ENCODE measurements at places on chromosomes 4 and X.

GRCh38 chr4:169201222-169202144 lies 69.3 kb downstream of the SH3RF1 start:
- DNase-seq = no peak

DNA sequence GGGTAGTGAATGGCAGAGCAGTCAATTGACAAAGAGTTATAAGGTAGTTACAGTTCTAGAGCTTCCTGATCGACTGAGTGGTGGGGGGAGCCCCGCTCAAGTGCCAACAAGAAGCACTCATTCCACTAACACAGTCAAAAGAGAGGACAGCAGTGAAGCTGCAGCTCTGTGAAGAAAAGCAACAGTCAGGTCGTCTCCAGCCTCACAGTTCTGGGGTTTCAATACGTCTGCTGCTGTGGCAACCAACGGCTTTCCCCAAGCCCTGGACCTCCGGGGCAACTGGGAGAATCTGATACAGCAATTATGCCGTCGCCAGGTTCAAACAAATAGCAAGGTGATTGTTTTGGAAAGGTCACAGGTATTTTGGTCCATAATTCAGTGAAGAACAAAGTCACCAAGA lies 30.8 kb downstream of the GPM6B start:
- no peak for DNase-seq

- no peak for DNase-seq
Observed at GRCh38 chr4:155866177-155866576, at the start of gene ASIC5. ASIC5 (minus strand) TSS chr4:155866277; CDS start chr4:155866226, 51 bp downstream.

GRCh38 chrX:19121898-19122640 lies at the start of gene ADGRG2:
ADGRG2 (minus strand) TSS chrX:19122468; CDS start chrX:19068834, 53,634 bp downstream.
- DNase-seq = no peak

DNA sequence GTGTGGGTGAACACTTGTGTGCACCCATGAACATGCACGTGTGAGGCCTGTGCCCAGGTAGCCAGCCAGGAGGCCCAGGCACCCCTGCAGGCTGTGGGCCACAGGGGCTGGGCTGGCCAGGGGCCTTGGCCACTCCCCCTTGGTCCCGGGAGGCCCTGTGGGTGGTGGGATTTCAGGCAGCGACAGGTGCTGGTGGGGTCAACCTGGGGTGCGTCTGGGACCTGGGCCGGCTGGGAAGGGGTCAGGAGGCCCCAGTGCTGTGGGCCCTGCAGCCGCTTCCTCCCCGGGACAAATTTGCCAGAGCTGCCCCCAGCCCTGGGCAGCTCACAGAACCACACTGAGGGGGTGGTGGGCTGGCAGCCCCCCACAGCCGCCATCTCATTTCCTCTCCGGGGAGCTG lies 7.9 kb downstream of the FGFRL1 start:
- no peak for DNase-seq

DNA sequence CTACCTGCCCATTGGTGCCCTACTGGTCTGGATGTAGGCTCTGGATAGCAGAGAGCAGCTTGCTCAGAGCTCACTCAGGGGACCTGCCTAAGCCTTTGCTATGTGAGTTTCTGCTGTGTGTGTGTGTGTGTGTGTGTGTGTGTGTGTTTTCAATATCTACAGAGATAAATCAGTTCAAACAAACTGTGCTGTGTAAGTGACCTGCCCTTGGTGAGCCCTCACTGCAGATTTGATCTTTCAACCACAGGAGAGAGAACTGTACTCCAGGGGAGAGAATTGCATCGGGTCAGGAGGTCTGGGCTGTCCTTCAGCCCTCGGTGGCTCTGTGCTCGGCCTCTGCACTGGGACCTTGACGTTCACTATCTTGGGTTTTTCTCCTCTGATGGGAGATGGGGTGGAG lies 35.0 kb upstream of the CDKN2AIP start:
- DNase-seq = no peak

DNA sequence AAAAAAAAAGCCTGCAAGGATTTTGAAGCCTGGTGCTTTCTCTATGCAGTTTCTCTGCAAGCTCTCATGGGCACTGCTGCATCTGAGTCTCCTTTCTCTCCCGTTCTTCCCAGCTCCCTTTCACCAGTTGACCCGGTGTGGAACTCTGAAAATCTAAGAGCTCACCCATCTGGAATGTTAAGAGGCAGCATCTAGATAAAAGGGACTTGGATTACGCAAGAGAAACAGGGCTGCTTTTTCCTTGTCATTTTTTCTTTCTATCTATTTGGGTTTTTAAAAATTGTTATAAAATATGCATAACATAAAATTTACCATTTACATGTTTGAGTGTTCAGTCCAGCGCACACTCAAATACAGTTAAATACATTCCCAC lies 95.2 kb upstream of the RPS6KA3 start:
- no peak for DNase-seq

- DNase-seq = no peak
Observed at GRCh38 chr4:118260309-118260708, 92.5 kb downstream of the PRSS12 start.

GRCh38 chrX:135649561-135649960 lies 63.9 kb upstream of the CT45A1 start:
- DNase-seq = no peak

GRCh38 chrX:16138108-16138427 lies 14.7 kb downstream of the GRPR start:
- DNase-seq = no peak

DNA sequence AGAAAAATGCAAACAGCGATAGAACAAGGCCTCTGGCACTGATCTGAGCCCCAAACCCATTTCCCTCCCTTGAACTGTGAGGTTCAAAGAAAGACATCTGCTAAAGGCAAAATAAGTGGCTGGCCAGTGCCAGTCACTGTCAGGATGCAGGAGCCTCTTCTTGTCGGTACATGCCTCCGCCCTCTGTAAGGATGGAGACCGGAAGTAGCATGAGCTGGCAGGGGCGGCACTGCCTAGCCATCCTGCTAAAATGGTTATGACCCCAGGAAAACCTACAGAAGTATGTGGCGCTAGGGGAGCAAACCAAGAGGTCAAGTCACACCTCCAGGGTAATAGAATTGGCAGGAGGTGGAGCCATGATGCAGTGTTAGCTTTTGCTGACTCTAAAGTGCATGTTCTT lies 180.3 kb downstream of the DCLK2 start:
- no peak for DNase-seq

DNA sequence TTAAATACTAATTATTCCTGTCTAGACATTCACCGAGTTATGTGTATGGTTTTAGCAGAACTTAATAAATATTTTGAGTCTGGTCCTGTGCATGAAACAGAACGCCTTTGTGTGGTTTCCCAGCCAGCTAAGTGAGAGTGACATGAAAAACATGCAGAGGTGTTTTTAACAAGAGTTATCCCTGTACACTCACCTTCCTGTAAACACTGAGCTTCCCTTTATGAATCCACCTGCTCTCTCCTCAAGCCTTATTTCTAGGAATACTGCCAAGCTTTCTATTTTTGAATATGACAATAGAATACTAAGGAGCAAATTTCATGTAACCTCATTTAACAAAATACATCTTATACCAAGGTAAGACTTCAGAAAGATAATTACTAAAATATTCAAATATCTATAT lies 270.3 kb upstream of the CTSO start:
- DNase-seq = no peak

- no peak for DNase-seq
Observed at GRCh38 chr4:145494666-145495270, 13.1 kb downstream of the SMAD1 start.

DNA sequence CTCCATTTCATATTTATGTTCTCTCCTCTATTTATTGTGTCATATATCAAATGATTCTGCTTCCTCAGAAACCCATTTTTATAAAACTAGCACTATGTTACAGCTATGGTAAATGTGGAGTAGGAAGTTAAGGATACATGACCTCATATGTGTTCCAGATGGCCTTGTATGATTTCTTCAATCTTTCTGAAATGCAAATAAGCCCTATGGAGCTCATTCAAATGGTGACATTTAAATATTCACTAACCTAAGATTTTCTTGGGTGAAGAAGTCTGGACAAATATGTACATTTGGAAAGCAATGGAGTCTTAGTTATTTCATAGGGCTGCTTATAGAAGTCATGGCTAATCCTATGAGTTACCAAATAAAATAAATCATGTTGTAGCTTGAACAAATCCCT lies 782.5 kb downstream of the STPG2 start:
- DNase-seq = no peak

DNA sequence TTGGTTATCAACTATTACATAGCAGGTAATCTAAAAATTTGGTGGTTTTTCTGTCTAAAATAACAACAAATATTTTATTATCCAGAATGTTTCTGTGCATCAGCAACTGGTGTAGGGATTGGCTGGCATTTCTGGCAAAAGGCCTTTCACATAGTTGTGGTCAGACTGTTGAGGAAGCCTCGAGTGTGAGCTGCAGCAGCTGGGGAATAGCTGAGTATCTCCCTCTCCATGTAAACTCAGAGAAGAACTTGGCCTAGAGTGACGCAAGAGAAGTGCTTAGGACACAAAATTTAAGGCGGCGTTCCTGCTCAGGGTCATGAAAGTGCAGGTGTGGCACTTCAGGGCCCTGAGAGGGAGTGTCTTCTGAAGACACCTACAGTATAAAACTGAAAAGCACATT lies 558.9 kb downstream of the SPOCK3 start:
- DNase-seq = no peak

GRCh38 chrX:1449823-1450149 lies 2.9 kb downstream of the ASMTL start:
- DNase-seq = no peak

DNA sequence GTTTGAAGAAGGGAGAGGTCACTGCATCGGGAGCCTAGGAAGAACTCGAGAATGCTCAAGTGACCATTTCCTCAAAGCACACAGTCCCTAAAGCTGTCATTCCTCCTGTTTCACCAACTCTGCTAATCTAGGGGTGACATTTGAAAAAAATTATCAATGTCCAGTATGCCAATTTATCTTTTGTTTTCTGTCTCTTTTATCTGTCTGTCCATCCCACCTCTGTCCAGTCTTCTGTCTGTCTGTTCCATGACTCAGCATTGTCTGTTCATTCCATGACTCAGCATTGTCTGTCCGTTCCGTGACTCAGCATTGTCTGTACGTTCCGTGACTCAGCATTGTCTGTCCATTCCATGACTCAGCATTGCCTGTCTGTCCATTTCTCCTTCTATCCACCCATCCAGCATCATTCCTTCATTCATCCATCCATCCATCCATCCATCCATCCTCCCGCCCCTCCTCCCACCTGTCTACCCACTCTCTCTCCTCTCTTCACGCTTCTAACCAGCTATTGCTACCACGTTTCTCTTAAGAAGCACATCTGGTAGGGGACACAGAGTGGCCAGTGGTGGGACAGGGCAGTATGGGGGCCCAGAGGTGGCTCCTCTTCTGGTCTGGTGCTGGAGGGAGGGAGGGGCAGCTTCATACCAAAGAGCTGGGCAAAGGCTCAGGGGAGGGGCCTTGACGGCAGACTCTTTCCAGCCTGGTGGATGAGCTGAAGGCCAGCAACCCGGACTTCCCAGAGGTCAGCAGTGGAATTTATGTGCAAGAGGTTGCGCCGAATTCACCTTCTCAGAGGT lies 34.1 kb downstream of the HTRA3 start:
- DNase-seq = no peak

GRCh38 chr4:165763640-165764039 lies 109.4 kb upstream of the TLL1 start:
- DNase-seq = no peak

DNA sequence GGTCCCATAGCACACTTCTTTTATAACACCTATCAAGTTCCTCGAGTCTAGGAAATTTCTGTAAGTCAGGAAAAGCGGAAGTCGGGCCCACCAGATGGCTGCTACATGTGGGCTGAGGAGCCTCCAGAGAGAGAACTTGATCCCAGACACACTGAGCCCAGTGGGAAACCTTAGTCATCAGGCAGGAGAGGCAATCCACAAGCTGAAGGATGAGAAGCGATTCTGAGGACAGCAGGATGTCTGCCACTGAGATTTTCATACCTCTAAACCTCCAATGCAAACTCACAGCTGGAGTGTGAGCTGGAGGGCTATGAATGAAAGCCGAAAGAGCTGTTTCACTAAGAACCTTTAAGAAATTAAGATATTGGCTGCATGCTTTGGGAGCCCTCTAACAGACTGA lies 52.6 kb upstream of the PDHA1 start:
- DNase-seq = no peak

- DNase-seq = no peak
Observed at GRCh38 chr4:86130160-86130933, 229.5 kb downstream of the MAPK10 start.

- DNase-seq = no peak
Observed at GRCh38 chr4:99594818-99595217, 20.2 kb downstream of the MTTP start.

- DNase-seq = no peak
Observed at GRCh38 chr4:22869235-22869634, 176.5 kb downstream of the GBA3 start.

Measured in stimulated activated CD4-positive, alpha-beta T cell treated with anti-CD3 and anti-CD28 coated beads, Interleukin-1b, Interleukin-23, amount 100 ng/mL, for 24 hours (primary cell).